ENCODE measurements at places on chromosomes 12 and 14. TPM values are rescaled to one million over a fixed set of nuclear protein-coding genes. Genes with fewer than 3 reads are reported as not detected.

Gene PRH2
- not detected for total RNA-seq

Gene ACSM4
- total RNA-seq = not detected

Gene OR4K17
- total RNA-seq = not detected

Gene ISM2
- 2.5 TPM for total RNA-seq

Gene KRT77
- total RNA-seq = not detected

Gene OR11G2
- not detected for total RNA-seq

Gene SCN8A
- 1.6 TPM for total RNA-seq

Gene SLC41A2
- 14.2 TPM for total RNA-seq
